ENCODE measurements at places on chromosomes 4 and X. TPM values are rescaled to one million over a fixed set of nuclear protein-coding genes. Genes with fewer than 3 reads are reported as not detected.

The RFC1 gene
- 57.1 TPM for total RNA-seq

The NLRP2B gene
- total RNA-seq, result not detected

The MAGEA12 gene
- not detected for total RNA-seq

The F11 gene
- not detected for total RNA-seq

The BMX gene
- total RNA-seq, result 86.0 TPM

The NELFA gene
- total RNA-seq, result 30.3 TPM

The PDGFRA gene
- 0.55 TPM for total RNA-seq

The GAGE13 gene
- total RNA-seq, result not detected

The ADGRA3 gene
- 36.2 TPM for total RNA-seq

The NUDT11 gene
- 3.9 TPM for total RNA-seq

The UGT2B11 gene
- total RNA-seq, result not detected

The HDX gene
- 8.2 TPM for total RNA-seq

The ACE2 gene
- not detected for total RNA-seq

The IL15 gene
- 3.1 TPM for total RNA-seq

The TRPC5OS gene
- total RNA-seq, result not detected

The CCDC149 gene
- total RNA-seq, result 12.5 TPM

The ITM2A gene
- total RNA-seq, result 3.9 TPM

The RAP1GDS1 gene
- total RNA-seq, result 54.0 TPM
